ENCODE measurements at places on chromosomes 2 and 18. TPM values are rescaled to one million over a fixed set of nuclear protein-coding genes. Genes with fewer than 3 reads are reported as not detected.
A peak's percentile ranks its signal among the peaks of the same experiment; 100 is the strongest.

GRCh38 chr2:136997557-136997956, 232.2 kb downstream of the THSD7B start:
- DNase-seq = no peak

DNA sequence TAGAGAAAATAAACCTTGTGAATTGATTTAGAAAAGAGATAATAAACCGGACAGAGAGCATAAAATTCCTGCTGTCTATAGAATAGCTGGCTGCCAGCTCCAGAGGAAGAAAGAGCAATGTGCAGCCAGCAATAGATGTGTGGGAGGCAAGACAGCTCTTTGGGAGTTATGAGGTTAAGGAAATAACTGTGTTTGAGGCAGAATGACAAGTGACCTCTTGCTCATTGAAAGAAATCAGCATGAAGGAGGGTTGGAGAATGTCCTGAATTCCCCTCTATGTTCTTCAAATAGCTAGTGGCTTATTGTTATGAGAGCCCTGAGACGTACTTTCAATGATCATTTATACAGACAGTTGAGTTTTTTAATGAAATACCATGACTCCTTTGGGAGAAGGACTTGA, 1009.9 kb upstream of the NXPH2 start:
- DNase-seq = no peak

DNA sequence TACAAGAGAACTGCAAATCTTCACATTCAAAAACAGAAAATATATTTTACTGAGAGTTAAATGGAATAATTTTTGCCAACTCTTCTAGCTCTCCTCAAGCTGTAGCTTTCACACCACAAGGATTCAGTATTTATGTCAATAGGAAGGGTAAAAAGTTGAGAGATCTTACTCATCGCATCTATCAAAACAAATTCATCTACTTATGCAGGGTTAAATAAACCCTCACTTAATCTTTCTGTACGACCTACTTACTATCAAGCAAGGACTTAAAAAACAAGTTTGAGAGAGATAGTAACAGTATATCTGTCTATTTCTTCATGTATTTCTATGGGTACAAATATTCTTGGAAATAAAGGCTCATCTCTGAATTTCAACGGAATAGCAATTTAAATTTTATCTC, 35.5 kb downstream of the SIGLEC15 start:
- DNase-seq = no peak

Gene SULT1C2
- not detected for total RNA-seq

Gene ANKRD62
- not detected for total RNA-seq

GRCh38 chr2:162226836-162227235, 16.4 kb downstream of the FAP start:
- DNase-seq = no peak

Gene CHPF
- total RNA-seq = 228 TPM

Gene MC5R
- not detected for total RNA-seq

GRCh38 chr18:52462853-52463252, 122.9 kb downstream of the DCC start:
- DNase-seq = no peak

DNA sequence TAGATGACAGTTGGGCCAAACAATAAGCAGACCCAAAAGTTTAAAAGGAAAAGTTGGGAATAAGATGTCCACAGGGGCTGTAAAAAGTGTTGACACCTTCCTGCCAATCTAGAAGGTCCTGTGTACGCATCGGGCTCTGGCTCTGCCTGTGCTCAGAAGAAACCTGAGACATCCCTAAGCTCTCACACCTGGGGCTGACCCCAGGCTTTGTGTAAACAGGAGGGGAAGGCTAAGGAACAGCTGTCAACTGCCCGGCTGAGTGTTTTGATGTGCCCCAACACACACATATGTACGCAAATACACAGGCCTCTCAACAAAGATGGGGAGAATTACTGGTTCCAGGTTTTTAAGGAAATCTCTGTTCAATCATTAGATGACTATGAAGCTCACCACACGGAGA, 59.5 kb downstream of the TMEM131 start:
- no peak for DNase-seq

Gene CRYGA
- not detected for total RNA-seq

- DNase-seq = no peak
Observed at GRCh38 chr18:75728621-75729020, 301.1 kb upstream of the SMIM21 start.

Gene ARHGAP25
- 4.2 TPM for total RNA-seq

DNA sequence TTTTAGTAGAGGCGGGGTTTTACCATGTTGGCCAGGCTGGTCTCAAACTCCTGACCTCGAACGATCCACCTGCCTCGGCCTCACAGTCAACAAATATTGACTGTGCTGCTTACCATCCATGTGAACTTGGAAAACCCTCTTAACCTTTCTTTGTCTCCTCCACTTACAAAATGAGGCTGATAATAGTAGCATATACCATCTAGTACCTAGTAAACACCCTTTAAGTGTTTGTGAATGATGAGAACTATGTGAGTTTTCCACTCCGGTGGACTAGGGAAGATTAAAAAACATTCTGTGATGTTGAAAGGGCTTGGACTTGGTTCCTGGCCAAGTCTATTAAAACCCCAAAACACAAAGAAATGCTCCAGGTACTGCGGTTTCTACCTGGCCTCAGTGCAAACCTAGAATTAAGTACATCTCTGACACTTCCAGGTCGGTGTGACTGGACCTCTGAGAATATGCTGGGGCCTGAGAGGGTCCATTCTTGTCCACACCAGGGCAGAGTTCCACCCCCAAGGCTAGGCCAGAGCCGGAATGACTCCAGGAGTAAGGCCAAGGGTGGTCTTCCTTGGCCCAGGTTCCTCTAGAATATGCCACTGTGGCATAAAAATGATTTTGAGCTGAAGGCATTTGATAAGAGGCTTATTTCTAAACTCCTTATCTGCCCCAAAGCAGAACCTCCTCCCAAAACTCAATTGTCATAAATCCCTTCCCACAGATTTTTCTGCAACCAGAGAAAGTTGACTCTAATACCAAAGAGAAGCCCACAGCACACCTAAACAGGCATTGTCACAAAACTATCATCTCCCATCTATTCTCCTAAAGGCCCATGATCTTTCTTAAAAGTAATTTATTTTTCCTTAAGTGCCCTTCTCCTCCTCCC, 217.5 kb downstream of the TGIF1 start:
- no peak for DNase-seq

Gene TANC1
- total RNA-seq = 58.9 TPM

- peak; percentile 77 for DNase-seq
Observed at GRCh38 chr2:109382951-109383350, 230.8 kb downstream of the SEPTIN10 start.

- no peak for DNase-seq
Observed at GRCh38 chr2:232008907-232009638, 47.6 kb downstream of the DIS3L2 start.

DNA sequence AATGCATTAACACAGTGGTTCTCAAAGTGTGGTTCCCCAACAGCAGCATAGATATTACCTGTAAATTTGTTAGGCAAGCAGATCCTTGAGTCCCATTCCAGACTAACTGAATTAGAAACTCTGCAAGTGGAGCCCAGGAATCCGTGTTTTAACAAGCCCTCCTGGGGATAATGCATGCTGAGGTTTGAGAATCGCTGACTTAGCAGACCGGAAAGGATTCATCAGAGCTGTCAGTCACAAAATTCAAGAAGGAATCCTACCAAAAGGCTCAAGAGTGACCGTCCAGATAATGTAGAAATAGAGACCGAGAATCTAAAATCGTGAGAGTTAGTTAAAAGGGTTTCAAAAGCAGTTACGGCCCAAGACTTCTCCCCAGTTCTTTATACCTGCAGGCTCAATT, 66.9 kb downstream of the LOXHD1 start:
- no peak for DNase-seq

All from right atrium auricular region (tissue), 2 donors.